ENCODE measurements at places on chromosomes 4 and X. TPM values are rescaled to one million over a fixed set of nuclear protein-coding genes. Genes with fewer than 3 reads are reported as not detected.

DNA sequence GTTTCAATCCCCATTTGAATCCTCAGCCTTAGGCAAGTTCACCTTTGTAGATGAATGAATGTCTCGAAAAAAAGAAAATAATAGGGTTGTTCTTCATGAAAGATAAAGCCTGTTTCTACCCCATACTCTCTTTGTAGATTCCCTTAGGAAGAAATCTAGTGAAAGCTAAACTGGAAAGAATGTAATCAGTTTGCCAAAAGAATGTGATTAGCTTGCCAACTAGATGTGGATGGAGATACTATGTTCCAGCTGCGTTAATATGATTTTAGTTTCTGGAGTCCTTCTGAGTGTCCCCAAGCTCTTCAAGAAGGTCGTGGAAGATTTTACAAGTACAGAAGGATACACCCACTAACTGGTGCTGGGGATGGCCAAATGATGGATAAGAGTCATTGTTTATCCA lies 162.3 kb upstream of the EDNRA start:
- no peaks in the 10 kb centered on the region for H3K27me3 ChIP-seq
- no peaks in the 10 kb centered on the region for H3K4me1 ChIP-seq
- no peaks in the 10 kb centered on the region for H3K36me3 ChIP-seq
- no peak overlapping the region for H3K4me3 ChIP-seq
- peak overlapping the region; percentile 30 for H3K27ac ChIP-seq
- peak; percentile 90 for DNase-seq

AADAT gene
- total RNA-seq: 5.7 TPM

GRCh38 chr4:139015948-139016471 lies 429 bp downstream of the NOCT start:
- peaks cover 13% of the 10 kb centered on the region for H3K4me1 ChIP-seq

PAGE5 gene
- not detected for total RNA-seq

DNA sequence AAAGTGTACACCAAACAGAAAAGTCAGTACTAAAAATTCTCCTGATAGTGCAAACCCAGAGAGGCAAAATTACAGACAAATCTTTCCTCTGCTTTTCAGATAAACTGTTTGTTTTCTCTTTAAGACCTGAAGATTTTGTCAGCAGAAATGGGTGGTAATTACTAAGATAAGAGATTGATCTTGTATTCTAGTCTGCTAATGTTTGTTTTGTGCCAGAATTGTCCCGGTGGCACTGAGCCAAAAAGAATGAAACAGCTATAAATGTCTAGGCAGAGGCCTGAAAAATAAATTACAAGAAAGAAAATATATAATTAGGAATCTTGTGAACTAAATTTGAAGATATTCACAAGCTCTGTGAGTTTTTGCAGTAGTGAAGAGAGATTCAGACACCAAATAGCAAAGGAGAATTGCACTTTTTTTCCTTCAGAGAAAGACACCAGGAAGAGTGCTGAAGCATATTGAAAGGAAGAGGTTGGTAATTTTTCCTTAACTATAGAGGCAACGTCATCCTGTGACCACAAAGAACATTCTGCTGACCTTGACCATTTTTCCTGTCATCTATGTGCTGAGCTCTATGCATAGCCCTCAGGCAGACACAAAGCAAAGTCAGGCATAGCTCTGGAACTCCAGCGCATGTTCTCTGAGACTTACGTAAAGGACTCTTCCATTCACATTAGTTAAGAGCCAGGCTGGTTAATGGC lies 314.5 kb upstream of the RASGEF1B start:
- H3K4me3 ChIP-seq: no peak overlapping the region
- no peaks in the 10 kb centered on the region for H3K36me3 ChIP-seq
- no peaks in the 10 kb centered on the region for H3K4me1 ChIP-seq
- no peaks in the 10 kb centered on the region for H3K27me3 ChIP-seq
- peak; percentile 61 for DNase-seq

DNA sequence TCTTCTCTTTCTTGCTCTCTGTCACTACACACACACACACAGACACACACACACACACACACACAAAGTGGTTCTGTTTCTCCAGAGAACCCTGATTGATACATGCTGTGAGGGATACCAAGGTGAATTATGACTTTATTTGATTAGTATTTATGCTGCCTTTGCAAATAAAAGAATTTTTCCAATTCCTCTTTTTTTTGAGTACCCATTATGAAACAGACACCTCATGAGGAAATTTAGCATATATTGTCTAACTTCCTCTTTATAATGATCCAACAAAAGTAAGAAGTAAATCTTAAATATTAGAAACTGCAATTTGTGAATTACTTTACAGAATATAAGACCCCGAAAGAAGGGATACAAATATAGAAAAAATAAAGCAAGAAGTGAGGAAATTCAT lies 14.3 kb upstream of the RAB28 start:
- no peak overlapping the region for H3K4me3 ChIP-seq
- no peaks in the 10 kb centered on the region for H3K4me1 ChIP-seq
- H3K27me3 ChIP-seq: peaks cover 6% of the 10 kb centered on the region
- no peaks in the 10 kb centered on the region for H3K36me3 ChIP-seq
- DNase-seq: no peak

DNA sequence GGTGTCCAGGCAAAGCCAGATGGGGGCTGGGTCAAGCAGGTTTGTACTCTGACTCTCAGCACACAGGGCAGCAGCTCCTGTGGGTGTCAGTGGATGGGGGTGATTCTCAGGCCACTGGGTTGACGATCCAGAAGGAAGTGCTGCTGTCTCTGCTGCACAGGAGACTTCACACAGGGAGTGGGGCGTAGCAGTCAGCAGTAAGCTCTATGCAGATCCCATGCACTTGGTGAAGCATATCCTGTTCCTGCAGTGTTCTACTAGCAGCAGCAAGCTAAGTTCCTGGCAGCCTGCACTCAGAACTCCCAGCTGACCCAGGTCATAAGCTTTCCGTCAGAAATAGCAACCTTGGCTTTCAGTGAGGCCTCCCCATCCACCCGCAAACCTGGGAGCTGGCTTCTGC lies 117.6 kb upstream of the NDST3 start:
- H3K36me3 ChIP-seq: no peaks in the 10 kb centered on the region
- H3K4me3 ChIP-seq: no peak overlapping the region
- H3K4me1 ChIP-seq: no peaks in the 10 kb centered on the region
- H3K27me3 ChIP-seq: no peaks in the 10 kb centered on the region
- H3K27ac ChIP-seq: no peak overlapping the region

DNA sequence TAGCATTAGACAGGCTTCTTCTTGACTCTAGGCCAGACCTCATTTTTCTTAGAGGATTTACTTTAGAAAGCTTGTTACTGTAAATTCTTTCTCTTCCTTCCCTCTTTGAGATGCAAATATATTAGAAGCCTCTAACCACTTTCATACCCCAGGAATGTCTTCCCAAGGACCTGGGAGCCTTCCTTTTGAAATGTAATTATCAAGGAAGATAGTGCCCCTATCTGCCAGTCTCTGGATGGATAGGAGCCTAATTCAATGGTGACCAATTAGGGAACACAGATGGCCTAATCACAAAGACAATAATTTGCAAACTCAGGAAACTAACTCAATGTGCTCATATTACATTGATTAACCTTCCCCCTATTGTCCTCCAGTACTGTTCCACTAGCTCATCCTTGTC lies 145.6 kb upstream of the DCAF8L1 start:
- no peaks in the 10 kb centered on the region for H3K27me3 ChIP-seq
- no peaks in the 10 kb centered on the region for H3K4me1 ChIP-seq
- DNase-seq: no peak
- no peak overlapping the region for H3K27ac ChIP-seq
- H3K36me3 ChIP-seq: no peaks in the 10 kb centered on the region

- no peak overlapping the region for H3K4me3 ChIP-seq
- no peak overlapping the region for H3K27ac ChIP-seq
- DNase-seq: peak; percentile 16
- no peaks in the 10 kb centered on the region for H3K36me3 ChIP-seq
- peaks cover 11% of the 10 kb centered on the region for H3K27me3 ChIP-seq
Measured at GRCh38 chrX:102832661-102833060, 104.4 kb upstream of the RAB40AL start.

DNA sequence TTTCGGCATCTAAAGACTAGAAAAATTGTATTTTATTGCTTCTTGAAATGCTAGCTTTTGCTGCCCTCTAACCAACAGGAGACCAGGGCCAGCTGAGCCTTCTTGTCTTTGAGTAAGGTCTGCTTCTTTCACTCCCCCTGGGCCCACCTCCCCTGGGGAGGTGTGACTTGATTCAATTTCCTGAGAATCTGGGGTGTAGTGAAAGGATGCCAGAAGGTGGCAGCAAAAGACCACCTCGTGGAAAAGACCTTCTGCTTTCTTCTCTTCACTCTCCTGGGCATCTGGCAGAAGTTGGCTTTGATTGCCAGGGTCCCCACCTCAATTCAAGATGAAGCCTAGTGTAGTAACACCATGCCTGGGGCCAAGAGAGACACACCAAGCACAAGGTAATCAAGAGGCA lies 96.5 kb upstream of the MAOA start:
- H3K4me3 ChIP-seq: no peak overlapping the region
- H3K27me3 ChIP-seq: peaks cover 7% of the 10 kb centered on the region
- no peaks in the 10 kb centered on the region for H3K36me3 ChIP-seq

RNF175 gene
- total RNA-seq: 1.2 TPM

GRCh38 chr4:188005561-188005960 lies 10.0 kb downstream of the ZFP42 start:
- H3K27me3 ChIP-seq: no peaks in the 10 kb centered on the region
- no peak overlapping the region for H3K4me3 ChIP-seq
- H3K27ac ChIP-seq: no peak overlapping the region
- H3K4me1 ChIP-seq: no peaks in the 10 kb centered on the region
- no peaks in the 10 kb centered on the region for H3K36me3 ChIP-seq
- DNase-seq: no peak

ITGB1BP2 gene
- 140 TPM for total RNA-seq

DNA sequence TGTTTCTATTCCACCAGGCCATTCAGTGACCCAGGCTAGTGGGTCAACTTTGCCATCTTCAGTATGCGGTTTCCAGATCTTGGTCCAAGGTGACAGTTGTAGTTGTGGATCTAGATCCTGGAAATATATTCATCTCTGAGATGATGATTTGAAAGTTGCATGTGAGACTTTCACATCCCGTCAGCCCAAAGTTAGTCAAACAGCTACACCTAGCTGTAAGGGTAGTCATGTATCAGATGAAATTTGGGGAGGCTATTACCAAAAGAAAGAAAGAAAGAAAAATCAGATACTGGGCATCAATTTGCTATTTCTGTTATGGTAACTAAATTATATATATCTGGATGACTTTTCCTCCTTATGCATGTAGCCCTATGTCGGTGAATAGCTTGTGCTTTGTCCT lies 259.4 kb upstream of the ARX start:
- H3K4me3 ChIP-seq: no peak overlapping the region
- H3K36me3 ChIP-seq: no peaks in the 10 kb centered on the region
- DNase-seq: no peak
- H3K27ac ChIP-seq: no peak overlapping the region
- peaks cover under 1% of the 10 kb centered on the region for H3K27me3 ChIP-seq

GPR82 gene
- 0.04 TPM for total RNA-seq

GRCh38 chr4:86569103-86569870 lies 24.8 kb upstream of the PTPN13 start:
- H3K36me3 ChIP-seq: no peaks in the 10 kb centered on the region
- H3K4me1 ChIP-seq: no peaks in the 10 kb centered on the region
- no peak overlapping the region for H3K27ac ChIP-seq
- no peaks in the 10 kb centered on the region for H3K27me3 ChIP-seq
- no peak overlapping the region for H3K4me3 ChIP-seq

DNA sequence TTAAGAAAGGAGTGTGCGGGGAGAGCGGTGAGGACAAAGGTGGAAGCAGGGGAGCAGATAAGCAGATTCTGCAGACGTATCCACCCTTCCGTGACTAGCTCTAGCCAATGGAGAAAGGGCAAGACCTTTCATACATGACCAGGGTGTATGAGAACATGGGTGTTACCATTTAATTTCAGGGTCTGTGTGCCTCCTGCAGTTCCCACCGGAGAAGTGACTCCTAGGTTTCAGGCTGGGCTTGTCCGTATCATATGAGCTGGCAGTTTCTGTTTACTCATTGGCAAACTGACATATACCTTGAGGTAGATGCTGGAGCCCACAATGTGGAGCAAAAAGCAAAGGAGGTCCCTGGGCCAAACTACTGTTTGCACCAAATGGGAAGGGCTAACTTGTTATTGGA lies 6.8 kb downstream of the RBM47 start:
- H3K4me1 ChIP-seq: no peaks in the 10 kb centered on the region
- no peak overlapping the region for H3K4me3 ChIP-seq
- no peaks in the 10 kb centered on the region for H3K36me3 ChIP-seq
- peaks cover 7% of the 10 kb centered on the region for H3K27me3 ChIP-seq
- DNase-seq: no peak

GRCh38 chrX:150926304-150926703 lies 27.8 kb upstream of the CD99L2 start:
- no peaks in the 10 kb centered on the region for H3K36me3 ChIP-seq
- DNase-seq: no peak
- no peaks in the 10 kb centered on the region for H3K4me1 ChIP-seq

DNA sequence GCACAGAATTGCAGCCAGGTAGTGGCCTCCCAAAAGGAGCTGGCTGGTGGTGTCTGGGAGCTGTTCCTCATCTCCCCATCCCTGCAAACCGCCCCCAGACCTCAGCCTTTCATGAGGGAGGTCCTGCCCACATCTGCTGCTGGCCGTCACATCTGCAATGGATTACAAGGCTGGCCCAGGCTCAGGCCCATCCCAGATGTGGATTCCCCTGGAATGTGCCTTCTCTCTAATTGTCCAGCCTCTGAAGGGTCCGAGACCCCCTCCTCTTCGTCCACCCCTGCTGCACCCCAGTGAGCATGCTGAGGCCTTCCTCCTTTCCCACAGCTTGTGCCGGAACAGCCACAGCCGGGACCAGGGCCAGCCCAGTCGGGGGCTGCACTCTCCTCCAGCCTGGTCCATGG lies 115.0 kb upstream of the NALF2 start:
- peak; percentile 65 for DNase-seq
- no peak overlapping the region for H3K4me3 ChIP-seq
- H3K4me1 ChIP-seq: peaks cover 25% of the 10 kb centered on the region
- no peaks in the 10 kb centered on the region for H3K36me3 ChIP-seq
- peak overlapping the region; percentile 20 for H3K27ac ChIP-seq

- H3K36me3 ChIP-seq: no peaks in the 10 kb centered on the region
- no peaks in the 10 kb centered on the region for H3K27me3 ChIP-seq
- no peak overlapping the region for H3K4me3 ChIP-seq
- no peaks in the 10 kb centered on the region for H3K4me1 ChIP-seq
- no peak for DNase-seq
Measured at GRCh38 chr4:105128208-105128607, 18.5 kb upstream of the TET2 start.

- no peaks in the 10 kb centered on the region for H3K36me3 ChIP-seq
- no peak overlapping the region for H3K4me3 ChIP-seq
- DNase-seq: no peak
Measured at GRCh38 chr4:91092398-91092980, 965.3 kb downstream of the CCSER1 start.

DNA sequence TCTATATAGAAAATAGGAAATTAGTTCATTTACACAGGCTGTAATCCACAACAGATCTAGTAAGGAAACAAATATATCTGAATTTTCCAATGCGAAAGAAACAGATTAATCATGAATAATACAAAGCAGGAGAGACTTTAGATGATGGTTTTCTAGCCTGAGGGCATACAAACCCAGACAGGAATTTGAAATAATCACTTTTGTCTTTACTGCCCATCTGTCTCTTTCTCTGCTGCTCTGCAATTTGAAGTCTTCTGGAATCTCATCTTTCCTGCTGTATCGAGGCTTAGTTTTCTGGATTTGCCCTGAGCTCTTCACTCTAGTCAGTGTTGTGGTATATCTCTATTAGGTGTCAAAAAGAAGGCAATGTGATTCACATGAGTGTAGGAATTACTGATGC lies 711.8 kb upstream of the FAM241A start:
- no peaks in the 10 kb centered on the region for H3K4me1 ChIP-seq
- H3K4me3 ChIP-seq: no peak overlapping the region
- H3K27me3 ChIP-seq: no peaks in the 10 kb centered on the region
- no peak overlapping the region for H3K27ac ChIP-seq
- H3K36me3 ChIP-seq: no peaks in the 10 kb centered on the region

MAGEA4 gene
- total RNA-seq: not detected

- peaks cover 13% of the 10 kb centered on the region for H3K4me1 ChIP-seq
- DNase-seq: no peak
Measured at GRCh38 chr4:41458689-41459088, 79.3 kb upstream of the LIMCH1 start.
